Natural killer cell treated with Interleukin-12 subunit alpha and Interleukin-12 subunit beta and Interleukin-15 and Interleukin-18, amount 100 ng/mL, for 72 hours (primary cell): ENCODE measurements at places on chromosomes 12 and 14. TPM values are rescaled to one million over a fixed set of nuclear protein-coding genes. Genes with fewer than 3 reads are reported as not detected.

LRTM2 gene
- total RNA-seq = not detected

IL26 gene
- total RNA-seq = 10.0 TPM

KLRG1 gene
- 6.7 TPM for total RNA-seq

SIX1 gene
- total RNA-seq = not detected

PCED1B gene
- total RNA-seq = 39.5 TPM

DNA sequence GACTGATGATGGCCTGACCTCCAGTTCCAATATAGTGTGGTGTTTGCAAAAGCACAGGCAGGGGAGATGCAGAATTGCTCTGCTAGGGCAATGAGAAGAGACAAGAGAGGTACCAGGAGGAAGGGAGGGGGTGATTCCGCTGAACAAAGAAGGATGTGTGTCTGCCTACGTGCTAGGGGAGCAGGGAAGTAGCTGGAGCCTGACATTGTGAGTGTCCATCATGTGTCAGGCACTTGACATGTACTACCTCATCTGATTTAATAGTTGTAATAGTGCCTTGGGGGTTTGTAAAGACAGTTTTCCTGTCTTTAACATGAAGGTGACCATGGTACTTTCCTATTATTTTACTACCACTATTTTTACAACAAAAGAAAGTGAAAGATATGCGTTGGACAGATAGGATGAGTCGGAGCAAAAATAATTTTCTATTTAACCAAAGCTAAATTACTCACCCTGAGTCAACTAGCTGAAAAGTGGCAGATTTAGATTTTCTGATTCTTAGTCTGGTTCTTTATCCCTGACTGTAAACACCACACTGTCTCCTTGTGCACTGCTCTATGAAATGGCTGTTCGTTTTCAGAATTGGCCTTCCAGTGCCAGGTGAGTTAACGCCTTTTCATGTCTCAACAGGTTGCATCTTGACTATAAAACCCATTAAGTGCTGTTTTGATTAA, 33.7 kb upstream of the TEAD4 start:
- DNase-seq = no peak

GRCh38 chr12:109802828-109803227, 30.4 kb downstream of the TRPV4 start:
- no peak for DNase-seq

DNA sequence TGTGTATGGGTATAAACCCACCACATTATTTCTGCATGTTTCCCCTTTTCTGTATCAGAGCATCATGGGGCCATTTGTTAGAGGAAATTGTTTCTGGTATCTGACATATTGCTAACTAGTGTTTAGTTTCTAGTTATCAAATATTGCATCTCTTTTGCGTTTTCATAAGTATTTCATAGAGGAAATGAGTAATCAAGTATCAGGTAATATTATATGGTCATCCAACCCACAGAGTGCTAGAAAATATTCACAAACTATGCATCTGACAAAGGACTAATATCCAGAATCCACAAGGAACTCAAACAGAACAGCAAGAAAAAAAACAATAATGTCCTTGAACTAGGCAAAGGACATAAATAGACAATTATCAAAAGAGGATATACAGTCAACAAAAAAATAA, 258.9 kb upstream of the LRIG3 start:
- DNase-seq = no peak

GRCh38 chr12:118959985-118960560, 21.3 kb upstream of the SRRM4 start:
- DNase-seq = no peak

DNA sequence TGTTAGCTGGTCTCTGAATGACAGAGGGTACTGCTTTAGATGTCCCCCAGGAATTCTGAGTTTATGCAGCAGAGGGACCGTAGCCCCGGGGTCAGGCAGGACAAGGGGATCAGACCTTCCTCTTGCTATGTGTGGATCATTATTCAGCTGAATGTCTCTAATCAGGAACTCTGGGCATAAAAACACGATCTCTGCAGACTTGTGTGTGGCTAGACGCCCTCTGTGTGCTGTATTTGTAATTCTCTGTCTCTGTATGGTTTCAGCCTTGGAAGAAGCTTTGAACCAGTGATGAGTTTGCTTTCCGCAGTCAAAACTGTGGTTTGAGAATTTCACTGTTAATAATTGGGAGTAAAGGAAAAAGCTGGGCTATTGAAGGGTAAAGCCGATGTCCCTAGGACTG, 125.3 kb downstream of the ETV6 start:
- no peak for DNase-seq

GRCh38 chr14:99560922-99561683, 42.9 kb downstream of the CCDC85C start:
- no peak for DNase-seq
